H7 (cell line): ENCODE measurements at places on chromosomes 11 and 22.

GRCh38 chr11:46895821-46896220, 22.5 kb downstream of the LRP4 start:
- no peak for DNase-seq

- peak; percentile 96 for DNase-seq
These were observed 1.0 kb upstream of the NPAS4 start for GRCh38 chr11:66419825-66420224.

DNA sequence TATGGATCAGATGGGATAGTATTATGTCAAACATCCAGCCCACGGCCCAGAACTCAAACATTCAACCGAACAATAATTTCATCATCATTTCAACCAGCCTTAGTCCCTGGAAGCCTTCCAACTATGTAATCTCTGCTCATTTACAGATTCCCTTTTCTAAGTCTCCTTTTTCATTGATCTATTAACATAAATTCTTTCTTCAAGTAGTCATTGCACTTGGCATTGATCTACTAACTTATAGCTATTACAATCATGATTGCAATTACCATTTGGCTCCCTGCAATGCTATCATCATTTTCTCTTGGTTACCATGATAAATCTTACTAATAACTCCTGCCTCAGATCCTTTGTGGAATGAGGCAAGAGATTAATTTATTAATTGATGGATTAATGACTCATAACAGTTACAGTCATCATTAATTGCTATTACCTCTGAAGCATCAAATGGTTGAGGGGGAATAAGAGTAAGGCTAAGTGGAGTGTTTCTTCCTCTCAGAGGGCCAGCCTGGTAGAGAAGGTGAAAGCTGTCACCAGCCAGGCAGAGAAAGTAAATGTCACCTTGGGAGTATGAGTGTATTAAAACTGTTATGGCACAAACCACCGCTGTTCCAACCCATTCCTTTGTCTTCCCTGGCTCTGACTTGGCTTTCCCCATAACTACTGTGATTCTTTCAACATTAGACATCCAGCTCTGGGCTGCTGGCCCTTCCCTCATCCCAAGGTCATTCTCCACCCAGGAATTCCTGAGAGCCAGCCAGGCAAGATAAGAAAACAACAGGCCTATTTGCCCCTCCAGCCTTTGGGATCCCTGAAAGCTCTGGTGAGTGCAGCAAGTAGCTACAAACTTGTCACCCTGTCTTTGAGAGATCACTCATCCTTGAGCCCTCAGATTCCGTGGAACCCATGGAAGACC, 174.7 kb downstream of the RRAS2 start:
- DNase-seq: no peak

DNA sequence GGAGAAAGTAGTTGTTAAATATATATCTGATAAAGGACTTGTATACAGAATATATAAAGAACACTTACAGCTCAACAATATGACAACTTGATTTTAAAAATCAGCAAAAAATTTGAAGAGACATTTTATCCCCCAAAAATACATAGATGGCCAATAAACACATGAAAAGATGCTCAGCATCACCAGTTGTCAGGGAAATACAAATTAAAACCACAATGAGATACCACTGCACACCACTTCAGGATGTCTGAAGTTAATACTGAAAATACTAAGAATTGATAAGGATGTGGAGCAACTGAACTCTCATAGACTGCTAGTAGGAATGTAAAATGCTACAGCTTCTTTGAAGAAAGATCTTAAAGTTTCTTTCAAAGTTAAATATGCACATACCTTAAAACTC, 49.2 kb downstream of the KREMEN1 start:
- no peak for DNase-seq
